ENCODE measurements at places on chromosomes 5 and 9. TPM values are rescaled to one million over a fixed set of nuclear protein-coding genes. Genes with fewer than 3 reads are reported as not detected.

PCDHA9 gene
- 0.29 TPM for total RNA-seq

CDK7 gene
- 21.1 TPM for total RNA-seq

DNM1 gene
- total RNA-seq: 135 TPM

NRARP gene
- total RNA-seq: 124 TPM

DAPK1 gene
- 179 TPM for total RNA-seq

FOXI1 gene
- total RNA-seq: 0.69 TPM

CSF2 gene
- total RNA-seq: not detected

WNK2 gene
- 37.2 TPM for total RNA-seq

GABRA1 gene
- not detected for total RNA-seq

CRHBP gene
- total RNA-seq: 1.5 TPM

LCN9 gene
- total RNA-seq: not detected

ISL1 gene
- not detected for total RNA-seq

DCANP1 gene
- 0.09 TPM for total RNA-seq

PCDHGB5 gene
- 12.4 TPM for total RNA-seq

ENDOG gene
- total RNA-seq: 29.8 TPM

DND1 gene
- total RNA-seq: 2.5 TPM

CSF1R gene
- 91.9 TPM for total RNA-seq

RNF180 gene
- 14.8 TPM for total RNA-seq

CCL28 gene
- total RNA-seq: 32.3 TPM

SLC6A19 gene
- 179 TPM for total RNA-seq

ENG gene
- 94.3 TPM for total RNA-seq

CCDC127 gene
- 7.0 TPM for total RNA-seq

LECT2 gene
- not detected for total RNA-seq

KCNIP1 gene
- total RNA-seq: 1.5 TPM

PNPLA7 gene
- total RNA-seq: 16.5 TPM

FLT4 gene
- 11.1 TPM for total RNA-seq

LCN10 gene
- total RNA-seq: 11.4 TPM

PCDHB7 gene
- 2.1 TPM for total RNA-seq

HACD4 gene
- 2.8 TPM for total RNA-seq

AJM1 gene
- 19.4 TPM for total RNA-seq

MARCHF3 gene
- total RNA-seq: 48.2 TPM

BRIX1 gene
- total RNA-seq: 11.6 TPM
